T-helper 2 cell (primary cell): ENCODE measurements at places on chromosomes 16 and 17.
A peak's percentile ranks its signal among the peaks of the same experiment; 100 is the strongest.

DNA sequence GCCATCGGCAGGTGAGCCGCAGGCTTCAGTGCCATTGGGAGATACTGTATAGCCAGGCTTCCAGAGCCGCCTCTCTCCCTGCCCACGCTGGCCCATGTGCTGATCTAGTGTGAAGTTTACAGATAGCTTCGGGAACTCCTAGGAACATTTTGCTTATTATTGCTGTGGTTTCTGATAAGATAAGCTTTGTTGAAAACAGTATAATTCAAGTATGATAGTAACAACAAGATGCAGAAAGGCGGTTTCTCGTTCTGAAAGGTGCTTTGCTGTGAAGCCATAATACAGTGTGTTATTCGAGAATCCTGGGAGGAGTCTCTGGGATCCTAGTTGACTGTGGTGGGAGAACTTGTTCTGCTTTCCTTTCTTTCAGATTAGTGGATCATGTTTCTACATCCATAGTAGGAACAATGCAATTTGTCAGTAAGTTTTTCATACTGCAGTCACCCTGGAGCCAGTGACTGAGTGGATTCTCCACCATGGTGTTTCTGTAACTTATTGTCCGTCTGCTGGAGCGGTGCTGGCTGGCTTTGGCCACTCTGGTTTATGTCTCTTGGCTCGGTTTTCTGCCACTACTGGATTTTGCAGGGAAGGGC is 31.5 kb downstream of the RAB11FIP3 start:
- DNase-seq: no peak

DNA sequence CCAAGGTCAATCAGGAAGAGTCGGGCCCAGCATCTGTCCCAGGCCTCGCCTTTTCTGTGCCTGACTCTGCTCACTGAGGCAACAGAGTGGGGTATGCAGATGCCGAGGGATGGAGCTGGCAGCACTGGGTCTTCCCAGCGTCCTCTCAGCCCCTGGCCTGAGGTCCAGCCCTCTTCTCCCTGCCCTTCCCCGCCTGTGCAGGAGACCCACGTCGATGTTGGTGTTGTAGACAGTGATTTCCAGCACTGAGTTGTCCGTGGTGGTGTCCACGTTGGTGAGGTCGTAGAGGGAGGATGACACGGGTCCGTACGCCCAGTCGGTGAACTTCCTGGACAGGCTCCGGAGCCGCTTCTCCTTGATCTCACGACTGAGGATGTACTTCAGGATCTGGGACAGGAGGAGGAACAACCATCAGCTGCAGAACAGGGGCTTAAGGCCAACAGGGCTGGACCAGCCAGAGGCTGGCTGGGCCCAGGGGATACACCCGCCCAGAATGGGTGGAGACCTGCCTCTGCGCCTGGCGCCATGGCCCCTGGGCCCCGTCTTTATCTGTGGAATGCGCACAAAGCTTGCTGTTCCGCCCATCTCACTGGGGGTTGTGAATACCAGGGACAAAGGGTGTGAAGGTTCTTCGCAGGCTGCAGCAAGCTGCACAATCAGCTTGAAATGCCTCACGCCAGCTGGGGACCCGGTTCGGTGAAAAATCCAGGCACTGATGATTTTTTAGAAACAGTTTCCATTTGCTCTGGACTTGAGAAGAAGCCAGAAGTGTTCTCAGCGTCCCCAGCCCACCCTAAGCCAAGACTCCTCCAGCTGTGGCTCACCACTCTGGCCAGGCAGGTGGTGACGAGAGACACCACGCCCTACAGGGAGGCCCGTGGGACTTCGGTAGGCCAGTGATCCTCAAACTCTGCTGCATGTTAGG is 27.5 kb downstream of the TRPV3 start:
- no peak for DNase-seq

DNA sequence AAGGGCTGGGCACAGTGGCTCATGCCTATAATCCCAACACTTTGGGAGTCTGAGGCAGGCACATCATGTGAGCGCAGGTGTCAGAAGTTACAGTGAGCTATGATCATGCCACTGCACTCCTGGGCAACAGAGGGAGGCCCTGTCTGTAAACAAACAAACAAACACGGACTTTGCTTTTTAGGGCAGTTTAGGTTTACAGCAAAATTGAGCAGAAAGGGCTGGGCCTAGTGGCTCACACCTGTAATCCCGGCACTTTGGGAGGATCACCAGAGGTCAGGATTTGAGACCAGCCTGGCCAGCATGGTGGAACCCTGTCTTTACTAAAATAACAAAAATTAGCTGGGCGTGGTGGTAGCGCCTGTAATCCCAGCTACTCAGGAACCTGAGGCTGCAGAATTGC is 3.3 kb upstream of the CARHSP1 start:
- no peak for DNase-seq

DNA sequence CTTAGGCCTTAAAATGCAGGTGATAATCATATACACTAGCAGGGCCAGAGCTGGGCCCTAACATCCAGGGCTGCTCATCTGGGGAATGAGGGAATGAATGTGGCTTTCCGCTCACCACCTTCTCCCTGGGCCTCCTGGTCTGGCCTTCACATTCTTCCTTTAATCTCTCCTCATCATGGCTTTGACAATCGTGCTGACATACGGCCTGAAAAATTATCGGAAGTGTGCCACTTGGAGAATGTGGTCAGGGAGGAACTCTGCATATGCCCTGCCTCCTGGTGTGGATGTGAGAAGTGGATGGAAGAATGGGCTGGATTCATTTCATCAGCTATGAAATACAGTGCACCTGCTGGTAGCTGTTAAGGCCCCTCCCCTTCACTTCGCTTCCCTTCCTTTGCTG is 2.4 kb downstream of the WSCD1 start:
- DNase-seq: no peak

- DNase-seq: no peak
Observed at GRCh38 chr17:56142325-56142724, 10.9 kb upstream of the ANKFN1 start.

- no peak for DNase-seq
Observed at GRCh38 chr17:63819585-63820537, 7.4 kb upstream of the PSMC5 start.

- no peak for DNase-seq
Observed at GRCh38 chr17:41835800-41836549, at the start of gene NT5C3B. NT5C3B (minus strand) TSS chr17:41836232; CDS start chr17:41836193, 39 bp downstream.

DNA sequence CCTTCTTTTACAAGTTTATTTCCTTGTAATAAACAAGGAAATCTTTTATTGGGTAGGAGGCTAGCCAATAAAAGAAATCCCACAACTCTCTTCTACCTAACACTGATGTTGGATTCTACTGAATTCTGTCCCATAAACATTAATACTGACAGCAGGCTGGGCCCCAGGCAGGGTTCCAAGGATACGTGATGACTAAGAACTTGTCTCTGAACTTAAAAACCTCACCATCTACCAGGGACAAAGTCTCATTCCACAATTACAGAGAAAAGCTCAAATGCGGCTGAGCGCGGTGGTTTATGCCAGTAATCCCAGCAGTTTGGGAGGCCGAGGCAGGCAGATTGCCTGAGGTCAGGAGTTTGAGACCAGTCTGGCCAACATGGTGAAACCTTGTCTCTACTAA is 64.9 kb downstream of the ARHGAP17 start:
- no peak for DNase-seq

DNA sequence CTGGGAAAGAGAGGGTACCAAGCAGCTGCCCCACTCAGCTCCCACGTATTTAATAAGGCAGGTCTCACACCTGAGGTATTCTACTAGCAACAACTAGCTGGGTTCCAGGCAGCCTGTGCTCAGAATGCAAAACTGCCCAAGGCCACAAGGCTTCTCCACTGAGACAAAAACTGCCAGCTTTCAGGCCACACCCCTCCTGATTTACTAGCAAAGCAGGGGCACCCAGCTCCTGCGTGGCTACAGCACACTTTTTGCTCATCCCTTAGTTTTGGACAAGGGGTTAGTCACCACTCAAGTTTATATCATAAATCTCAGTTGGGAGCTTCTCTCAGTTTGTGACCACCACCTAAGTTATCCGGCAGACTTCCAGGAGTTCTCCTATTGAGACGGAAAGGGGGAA is 494.6 kb downstream of the CDH11 start:
- no peak for DNase-seq

DNA sequence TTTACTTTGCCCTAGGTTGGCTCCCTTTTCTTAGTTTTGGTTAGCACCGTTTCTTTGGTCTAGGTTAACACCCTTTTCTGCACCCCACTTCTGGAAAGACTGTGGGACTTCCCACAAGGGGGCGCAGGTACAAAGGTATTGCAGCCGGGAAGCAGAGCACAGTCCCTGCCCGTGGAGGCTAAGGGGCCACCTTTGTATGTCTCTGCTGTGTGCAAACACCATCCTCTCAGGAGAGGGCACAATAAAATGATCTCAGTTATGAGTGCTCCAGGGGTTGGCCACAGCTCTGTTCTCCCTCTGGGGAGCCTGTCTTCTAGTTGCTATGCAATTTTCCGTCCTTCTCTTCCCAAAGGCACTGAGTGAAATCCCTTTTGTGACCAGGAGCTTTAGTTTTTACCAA is 28.4 kb upstream of the TMC5 start:
- DNase-seq: peak; percentile 52

DNA sequence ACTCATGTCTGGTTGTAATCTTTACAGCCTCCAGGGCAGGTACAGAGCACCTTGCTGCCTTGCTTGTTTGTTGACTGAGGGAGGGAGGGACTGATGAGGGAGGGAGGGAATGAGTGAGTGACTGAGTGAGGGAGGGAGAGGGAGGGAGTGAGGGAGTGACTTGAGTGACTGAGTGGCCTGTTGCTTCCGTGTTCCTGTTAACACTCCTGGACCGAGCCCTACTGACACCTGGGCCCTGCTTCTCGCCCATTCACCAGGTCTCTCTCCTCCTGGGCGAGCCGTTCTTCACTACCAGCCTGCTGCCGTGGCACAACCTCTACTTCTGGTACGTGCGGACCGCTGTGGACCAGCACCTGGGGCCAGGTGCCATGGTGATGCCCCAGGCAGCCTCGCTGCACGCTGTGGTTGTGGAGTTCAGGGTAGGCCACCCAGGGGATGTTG is 41.2 kb downstream of the PRMT7 start:
- DNase-seq: no peak

- DNase-seq: no peak
Observed at GRCh38 chr16:63312346-63312745, 1276.1 kb upstream of the CDH8 start.

- no peak for DNase-seq
Observed at GRCh38 chr16:68310437-68310773, 341 bp downstream of the SLC7A6OS start.

GRCh38 chr16:58332997-58333700 is 38.3 kb upstream of the PRSS54 start:
- no peak for DNase-seq

DNA sequence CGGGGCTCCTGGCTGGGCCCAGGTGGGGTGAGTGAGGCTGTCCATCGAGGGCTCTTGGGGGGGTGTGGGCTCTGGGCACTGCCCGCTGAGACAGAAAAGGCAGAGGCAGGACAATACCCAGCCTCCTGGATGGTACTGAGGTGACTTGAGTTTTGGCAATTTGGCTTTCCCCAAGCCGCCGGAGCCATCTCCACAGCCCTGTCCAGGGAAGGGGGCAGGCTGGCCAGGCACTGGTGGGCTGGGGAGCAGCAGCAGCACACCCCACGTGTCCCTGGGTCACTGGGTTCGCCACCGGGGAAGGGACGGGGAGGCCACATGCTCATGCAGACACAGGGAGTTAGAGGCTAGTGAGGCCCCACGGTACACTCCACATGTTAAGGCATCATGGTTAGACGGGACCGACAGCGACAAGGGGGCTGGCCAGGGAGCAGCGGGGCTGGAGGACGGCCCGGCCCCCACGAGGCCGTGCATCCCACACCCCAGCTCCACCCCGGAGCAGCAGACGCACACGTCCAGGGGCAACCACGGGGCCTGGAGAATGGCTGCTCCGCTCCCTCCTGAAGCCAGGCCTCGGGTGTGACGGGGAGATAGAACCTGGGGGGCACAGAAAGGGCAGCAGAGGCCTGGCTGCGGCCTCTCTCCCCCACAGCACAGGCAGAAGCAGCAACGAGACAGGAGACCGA is 3.0 kb downstream of the ARHGDIA start:
- no peak for DNase-seq

- no peak for DNase-seq
Observed at GRCh38 chr16:82783933-82784572, 157.3 kb downstream of the CDH13 start.

DNA sequence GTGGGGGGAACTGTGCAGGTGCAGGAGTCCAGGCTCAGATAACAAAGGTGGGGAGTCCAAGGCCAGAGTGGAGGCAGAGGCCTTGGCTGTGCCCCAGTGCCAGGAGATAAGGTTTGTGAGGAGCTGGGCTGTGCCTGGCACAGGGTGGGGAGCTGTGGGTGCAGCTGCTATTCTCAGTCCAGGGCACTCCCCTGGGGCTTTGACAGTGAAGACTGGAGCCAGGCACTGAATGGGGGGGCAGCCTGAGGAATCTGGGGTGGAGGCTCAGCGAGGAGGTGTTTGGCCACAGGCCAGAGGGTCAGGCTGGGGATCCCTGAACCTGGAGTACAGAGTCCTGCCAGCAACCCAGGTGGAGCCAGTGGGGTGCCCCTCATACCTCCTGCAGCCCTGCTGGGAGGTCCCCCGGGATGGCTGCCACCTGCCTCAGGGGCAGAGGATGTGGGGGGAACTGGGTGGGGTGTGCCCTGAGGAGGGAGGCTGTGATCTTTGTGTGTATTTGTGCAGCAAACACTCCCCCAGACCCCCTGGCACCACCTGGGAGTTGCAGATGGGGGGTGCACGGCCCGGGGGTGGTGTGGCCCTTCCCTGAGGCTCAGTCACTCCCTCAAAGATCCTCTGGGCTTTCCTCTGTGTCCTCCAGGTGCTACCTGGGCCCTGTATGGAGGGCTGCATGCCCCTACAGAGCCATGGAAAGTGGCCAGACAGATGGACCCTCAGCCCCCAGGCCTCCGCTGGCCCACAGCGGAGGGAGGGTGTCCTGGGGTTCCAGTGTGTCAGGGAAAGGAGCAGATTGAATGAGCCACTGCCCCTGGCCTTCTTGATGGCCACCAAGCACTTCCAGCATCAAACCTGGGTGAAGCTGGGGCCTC is 44.5 kb upstream of the SMPD3 start:
- no peak for DNase-seq

- no peak for DNase-seq
Observed at GRCh38 chr17:17512866-17513265, 16.7 kb upstream of the RASD1 start.

- no peak for DNase-seq
Observed at GRCh38 chr16:9033125-9033830, 58.2 kb upstream of the HAPSTR1 start.

DNA sequence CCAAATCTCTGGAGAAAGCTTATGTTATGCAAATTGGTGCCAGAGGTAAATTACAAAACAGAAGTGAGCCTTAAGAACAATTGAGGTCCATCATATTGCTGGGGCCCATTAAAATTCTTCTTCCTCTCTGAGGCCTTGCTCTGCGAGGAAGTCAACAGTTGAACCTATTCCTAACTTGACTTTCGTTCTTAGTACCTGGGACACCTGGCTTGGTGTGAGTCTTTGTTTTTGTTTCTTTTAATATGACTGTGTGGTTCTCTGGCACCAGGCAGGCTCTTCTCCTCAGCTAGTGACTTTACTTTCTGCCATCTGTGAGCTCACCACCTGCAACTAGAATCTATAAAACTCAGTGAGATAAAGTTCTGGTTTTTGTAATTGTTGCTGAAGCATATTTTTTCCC is 120.4 kb downstream of the CBLN1 start:
- no peak for DNase-seq

GRCh38 chr17:74176546-74177001 is 26.9 kb upstream of the RPL38 start:
- no peak for DNase-seq

- no peak for DNase-seq
Observed at GRCh38 chr17:11742886-11743285, 144.6 kb downstream of the DNAH9 start.
